Left cardiac atrium (tissue), 4 donors: ENCODE measurements at places on chromosomes 5 and 9.

DNA sequence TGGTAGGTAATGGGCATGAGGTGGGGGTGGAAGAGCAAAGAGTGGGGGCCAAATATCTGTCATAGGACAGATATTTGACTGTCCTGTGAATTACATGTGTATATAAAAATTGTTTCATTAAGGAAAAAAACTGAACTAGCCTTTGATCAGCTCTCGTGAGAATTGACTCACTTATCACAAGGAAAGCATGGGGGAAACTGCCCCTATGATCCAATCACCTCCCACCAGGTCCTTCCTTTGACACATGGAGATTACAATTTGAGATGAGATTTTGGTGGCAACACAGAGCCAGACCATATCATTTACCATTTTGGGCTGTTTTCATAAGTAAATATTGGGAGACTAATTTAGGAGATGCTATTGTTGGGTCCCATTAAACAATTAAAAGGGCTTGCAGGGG lies 63.2 kb upstream of the FYB1 start:
- DNase-seq, result no peak

DNA sequence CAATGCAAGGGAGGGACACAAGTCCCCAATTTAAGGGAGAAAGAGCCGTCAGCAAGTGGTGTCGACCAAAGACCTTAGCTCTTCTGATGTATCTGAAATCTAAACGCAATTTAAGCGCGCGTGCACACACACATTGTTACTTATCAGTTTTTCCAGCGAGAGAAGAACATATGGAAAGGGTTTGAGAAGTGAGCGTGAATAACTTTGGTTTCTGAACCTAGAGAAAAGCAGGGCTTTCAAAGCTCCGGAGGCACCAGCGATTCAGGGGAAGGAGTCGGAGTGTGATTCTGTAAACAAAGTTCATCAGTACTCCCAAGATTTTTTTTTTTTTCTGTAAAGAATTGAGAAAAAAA lies 191.8 kb downstream of the MEF2C start:
- DNase-seq, result no peak

DNA sequence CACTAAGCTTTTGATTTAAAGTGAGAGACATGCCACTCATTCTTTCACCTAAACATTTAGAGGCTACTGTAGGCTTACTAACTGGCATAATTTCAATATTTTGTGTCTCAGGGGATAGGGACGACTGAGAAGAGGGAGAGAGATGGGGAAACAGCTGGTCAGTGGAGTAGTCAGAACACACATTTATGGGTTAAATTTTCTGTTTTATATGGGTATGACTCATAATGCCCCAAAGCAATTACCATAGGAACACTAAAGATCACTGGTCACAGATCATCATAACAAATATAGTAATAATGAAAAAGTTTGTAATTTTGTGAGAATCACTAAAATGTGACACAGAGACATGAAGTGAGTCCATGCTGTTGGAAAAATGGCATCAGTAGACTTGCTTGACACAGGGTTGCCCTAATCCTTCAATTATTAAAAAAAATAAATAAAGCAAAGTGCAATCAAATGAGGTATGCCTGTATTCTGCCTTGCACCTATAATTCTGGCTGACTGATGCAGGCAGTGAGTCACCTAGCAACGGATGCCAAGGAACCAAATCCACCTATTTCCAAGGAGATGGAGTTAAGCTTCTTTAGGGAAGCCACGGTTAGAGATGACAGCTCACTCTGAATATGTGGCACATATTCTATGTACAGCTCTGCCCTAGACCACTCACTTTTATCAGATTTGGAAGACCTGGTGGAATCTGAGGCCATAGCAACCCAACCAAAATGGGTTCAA lies 166.1 kb downstream of the MARCHF11 start:
- no peak for DNase-seq

- no peak for DNase-seq
These were observed 15.8 kb downstream of the ISL1 start for GRCh38 chr5:51398875-51399642.

DNA sequence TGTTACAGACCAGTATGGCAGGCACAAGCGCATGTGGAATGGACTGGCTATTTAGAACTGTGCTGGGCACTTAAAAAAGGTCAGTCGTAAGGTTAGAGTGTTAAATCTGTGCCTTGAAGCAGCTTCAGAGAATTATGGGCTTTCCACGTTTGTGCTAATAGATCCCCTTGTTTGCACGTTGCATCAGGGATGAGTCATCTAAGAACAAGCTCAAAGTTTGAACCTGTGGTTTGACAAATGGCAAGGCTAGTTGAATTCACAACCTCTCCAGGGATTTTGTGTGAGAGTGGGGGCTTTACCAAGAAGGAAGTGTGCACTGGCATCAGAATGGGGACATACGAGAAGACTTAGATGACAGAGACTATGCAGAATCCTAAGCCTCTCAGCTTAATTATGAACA lies 249.6 kb downstream of the IRX1 start:
- DNase-seq, result no peak

DNA sequence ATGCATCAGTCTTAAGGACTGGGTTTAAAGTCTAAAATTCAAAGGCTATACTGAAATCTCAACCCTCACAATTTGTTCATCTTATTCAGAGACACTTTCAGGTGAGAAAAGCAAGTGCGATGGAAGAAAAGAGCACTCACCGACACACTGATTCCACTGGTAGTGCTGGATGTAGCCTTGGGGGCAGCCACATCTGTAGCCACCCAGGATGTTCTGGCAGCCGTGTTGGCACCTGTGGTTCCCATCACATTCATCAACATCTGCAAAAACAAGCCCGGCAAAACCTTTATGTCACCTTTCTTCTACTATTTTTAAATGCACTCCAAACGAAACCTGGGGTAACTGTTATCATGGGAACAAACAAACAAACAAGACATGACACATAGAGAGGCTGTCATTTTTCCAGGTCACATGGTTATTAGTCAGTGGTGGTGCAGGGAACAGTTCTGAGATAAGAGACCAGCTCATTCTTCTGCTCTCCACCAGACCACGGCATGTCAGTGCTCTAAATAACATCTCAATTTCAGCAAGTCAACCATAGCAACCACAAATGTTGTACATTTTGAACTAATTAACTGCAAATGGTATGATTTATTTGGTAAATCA lies 188.4 kb downstream of the SLC12A2 start:
- DNase-seq, result no peak

GRCh38 chr5:78691084-78691960 lies 42.8 kb upstream of the LHFPL2 start:
- DNase-seq, result no peak

DNA sequence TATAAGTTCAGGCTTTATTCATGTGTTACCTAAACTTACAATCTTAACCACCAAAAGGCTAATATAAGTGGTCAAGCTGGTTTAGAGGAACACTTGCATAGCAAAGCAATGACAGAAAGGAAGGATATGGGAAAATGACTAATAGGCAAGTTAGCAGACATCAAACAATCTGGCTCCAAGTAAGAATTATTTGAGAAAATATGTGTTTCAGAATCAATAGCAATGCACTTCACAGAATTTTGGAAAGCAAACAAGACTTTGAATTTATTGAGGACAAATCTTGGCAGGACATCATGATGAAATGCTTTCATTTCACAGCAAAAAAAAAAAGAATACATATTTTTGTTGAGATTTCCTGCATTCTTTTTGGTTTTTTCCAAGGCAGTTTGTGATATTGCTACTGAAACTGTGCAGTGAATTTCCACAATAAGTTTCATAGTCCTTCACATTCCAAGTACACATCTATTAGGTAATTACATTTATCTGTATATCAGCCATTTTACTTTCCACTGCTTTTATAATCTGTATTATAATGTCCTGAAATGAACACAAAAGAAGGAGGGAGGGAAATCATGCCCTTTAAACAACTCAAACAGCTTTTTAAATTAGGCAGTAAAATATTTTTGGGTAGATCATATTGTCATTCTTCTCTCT lies 417.9 kb downstream of the NR2F1-AS1 start:
- no peak for DNase-seq

- DNase-seq, result no peak
These were observed 49.2 kb downstream of the KIAA1958 start for GRCh38 chr9:112535811-112536210.

GRCh38 chr9:93614830-93615468 lies 38.6 kb downstream of the PHF2 start:
- no peak for DNase-seq

DNA sequence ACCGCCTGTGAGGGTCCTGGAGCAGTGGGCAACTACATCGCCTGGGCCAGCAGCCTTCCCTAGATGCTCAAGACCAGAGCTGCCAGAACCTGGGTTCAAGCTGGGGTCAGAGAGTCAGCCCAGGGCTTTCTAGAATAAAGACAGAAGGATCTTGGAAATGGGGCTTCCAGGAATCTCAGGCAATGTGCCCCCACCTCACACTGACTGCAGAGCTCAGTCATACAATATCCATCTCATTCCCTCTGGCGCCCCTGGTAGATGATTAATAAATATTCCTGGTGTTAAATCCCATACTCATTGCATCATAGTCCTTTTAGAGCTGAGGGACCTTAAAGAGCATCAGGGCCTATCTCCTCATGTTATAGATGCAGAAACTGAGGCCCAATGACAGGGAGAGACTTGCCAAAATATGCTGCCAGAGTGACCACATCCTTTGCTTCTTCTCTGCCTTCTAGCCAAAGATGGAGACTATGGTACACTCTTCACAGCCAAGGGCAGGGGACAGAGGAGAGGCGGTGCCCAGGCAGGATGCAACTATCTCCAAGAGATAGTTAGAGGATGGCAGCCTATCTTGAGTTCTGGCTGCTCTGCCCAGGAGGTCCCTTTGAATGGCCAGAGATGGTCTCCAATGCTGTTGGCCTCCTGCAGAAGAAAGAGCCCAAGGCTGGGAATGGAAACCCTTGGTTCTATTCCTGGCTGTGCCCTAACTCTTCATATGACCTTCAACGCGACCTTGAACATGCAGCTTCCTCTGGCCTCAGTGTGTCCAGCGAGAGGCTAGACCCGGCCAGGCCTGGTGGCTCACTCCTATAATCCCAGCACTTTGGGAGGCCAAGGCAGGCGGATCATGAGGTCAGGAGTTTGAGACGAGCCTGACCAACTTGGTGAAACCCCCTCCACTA lies 36.2 kb upstream of the IL17B start:
- peak; percentile 25 for DNase-seq

GRCh38 chr5:132477784-132478365 lies 12.7 kb downstream of the IRF1 start:
- peak; percentile 21 for DNase-seq

GRCh38 chr5:69432412-69433206 lies 17.7 kb downstream of the MARVELD2 start:
- no peak for DNase-seq

GRCh38 chr5:94274707-94275106 lies 343.7 kb downstream of the KIAA0825 start:
- DNase-seq, result no peak

DNA sequence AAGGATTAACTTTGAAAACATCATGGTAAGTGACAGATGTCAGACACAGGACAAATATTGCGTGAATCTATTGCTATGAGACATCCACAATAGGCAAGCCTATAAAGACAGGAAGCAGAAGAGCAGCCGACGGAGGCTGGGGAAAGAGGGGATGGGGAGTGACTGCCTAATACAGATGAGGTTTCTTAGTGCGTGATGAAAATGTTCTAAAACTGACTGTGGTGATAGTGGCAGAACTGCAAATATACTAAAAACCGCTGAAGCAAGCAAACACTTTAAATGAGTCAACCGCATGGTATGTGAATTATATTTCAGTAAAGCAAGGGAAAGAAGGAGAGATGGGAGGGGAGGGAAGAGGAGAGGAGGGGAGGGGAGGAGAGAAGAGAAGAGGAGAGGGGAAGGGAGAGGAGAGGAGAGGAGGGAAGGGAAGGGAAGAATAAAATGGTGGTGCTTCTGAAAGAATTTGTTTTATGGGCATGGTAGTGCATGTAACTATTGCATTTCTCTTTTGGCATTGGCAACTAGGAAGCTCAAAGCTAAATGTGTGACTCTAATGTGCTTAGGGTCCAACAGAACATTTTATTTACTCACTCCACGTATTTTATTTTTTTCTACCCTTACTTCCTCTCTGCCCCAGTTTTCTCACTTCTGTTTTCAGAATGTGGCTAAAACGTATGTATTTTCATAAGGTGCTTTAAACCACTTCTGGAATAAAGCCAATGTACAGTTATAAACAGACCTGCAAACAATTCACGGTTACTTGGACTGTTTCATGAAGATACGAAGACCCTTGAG lies 21.3 kb downstream of the AKNA start:
- no peak for DNase-seq

- peak; percentile 79 for DNase-seq
These were observed 1.1 kb upstream of the LCNL1 start for GRCh38 chr9:136981588-136982231.

DNA sequence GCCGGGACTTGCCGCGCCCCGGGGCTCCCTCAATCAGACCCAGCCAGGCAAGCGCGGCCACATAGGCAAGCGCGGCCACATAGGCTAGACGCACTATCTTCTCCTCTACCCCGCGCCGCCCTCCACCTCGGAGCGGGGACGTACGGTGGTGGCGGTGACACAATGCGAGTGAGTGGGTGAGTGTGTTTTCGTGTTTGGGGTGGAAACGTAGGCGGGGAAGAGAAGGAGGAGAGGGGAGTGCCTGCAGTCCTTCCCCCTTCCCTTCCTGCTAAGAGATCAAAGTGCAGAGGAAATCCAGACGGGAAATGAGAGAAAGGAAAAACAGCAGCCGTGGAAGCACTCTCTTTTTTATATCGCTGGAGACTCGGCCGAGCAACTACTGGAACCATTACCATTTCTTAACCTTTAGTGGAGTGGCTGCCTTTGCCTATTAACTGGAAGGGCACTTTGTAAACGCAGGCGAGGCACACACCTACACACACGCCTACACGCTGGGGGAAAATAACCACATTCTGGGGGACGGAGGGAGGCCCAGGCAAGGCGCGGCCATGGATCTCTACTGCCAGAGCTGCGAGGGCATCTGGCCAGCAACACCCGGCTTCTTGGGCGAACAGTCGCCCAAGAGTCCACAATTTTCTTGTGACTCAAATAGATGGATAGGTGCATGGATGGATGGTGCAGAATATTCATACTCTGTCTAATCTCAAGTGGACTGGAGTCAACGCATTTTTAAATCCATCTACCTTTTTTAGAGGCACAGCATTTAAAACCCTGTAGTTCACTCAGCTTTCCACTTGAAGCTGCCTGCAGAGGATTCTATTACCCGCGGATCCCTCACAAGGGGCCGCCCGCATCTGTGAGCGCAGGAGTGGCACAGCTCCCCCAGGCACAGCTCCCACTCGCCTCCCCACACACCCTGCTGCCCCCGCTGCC lies 2.1 kb downstream of the EDIL3 start:
- peak; percentile 28 for DNase-seq

- no peak for DNase-seq
These were observed 19.3 kb downstream of the OTULINL start for GRCh38 chr5:14600846-14601245.

DNA sequence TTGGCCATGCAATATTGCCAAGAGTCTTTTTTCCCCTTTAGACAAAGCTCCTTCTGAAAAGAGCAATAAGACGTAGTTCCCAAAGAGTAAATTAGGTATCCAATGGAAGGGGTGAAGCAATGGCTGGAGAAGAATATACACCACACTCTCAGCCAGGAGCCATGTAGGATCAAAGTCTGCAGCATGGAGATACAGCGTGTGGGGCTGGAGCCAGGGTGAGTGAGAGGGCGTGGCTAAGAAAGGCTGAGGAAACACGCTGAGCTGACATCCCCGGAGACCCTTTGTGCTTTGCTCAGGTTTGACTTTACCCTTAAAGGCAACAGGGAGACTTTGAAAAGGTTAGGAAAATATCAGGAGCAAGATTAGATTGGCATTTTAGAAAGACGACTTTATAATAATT lies 87.1 kb upstream of the ELL2 start:
- DNase-seq, result no peak
